Dermis blood vessel endothelial cell (primary cell): ENCODE measurements at places on chromosomes 2 and 18.
A peak's percentile ranks its signal among the peaks of the same experiment; 100 is the strongest.

DNA sequence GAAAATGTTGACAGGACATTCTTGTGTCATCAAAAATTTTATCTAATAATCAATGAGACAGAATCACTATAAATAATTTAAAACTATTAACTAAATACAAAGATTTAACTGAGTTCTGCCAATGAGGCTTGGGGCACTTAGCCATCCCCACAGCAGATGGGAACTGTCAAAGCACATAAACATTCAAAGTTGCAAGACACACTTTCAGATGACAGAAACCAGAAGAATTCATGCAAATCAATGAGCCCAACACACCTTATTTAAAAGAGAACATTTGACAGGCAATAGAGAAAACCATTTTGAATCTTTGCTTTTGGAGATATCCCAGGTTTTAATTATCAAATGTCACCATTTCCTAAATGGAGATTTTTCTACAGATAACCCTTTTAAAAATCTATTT lies 566.2 kb downstream of the IRS1 start:
- DNase-seq, result no peak

DNA sequence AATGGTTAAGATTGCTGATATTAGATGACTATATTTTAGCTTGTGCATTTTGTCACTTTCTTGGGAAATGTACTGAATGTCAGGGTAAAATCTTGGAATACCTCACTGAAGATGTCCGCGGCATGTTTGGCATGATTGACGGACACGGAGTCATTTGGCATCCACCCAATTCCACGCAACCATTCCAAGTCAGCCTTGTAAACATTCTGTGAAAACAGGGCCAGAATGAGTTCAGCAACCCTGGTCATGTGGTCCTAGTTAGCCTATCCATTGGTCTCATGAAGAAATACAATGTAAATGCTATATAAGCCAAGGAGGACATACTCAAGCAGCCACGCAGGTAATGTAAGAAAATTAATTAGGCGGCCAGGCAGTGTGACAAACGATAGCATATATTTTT lies 159.5 kb downstream of the RIF1 start:
- no peak for DNase-seq

- no peak for DNase-seq
These were observed 361.5 kb downstream of the MBD2 start for GRCh38 chr18:53862921-53863320.

DNA sequence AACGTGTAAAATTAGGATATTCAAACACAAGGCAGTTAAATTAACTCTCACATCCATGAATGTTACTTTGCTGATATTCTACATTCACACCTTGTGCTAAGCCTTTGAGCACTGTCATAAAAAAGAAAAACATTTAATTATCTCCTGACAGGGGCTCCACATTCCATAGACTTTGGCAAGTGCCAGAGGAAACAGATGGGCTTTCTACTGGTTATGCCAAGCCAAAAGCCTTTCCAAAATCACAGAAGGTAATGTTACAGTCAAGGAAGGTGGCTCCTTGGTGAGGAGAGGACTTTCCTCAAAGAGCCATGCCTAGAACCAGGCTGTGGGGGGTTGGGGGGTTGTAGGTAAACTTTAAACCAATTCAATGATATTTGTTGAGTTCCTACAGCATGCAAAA lies 12.4 kb downstream of the MYO5B start:
- no peak for DNase-seq

GRCh38 chr2:218383892-218384519 lies 1.9 kb downstream of the SLC11A1 start:
- no peak for DNase-seq

- DNase-seq, result peak; percentile 73
These were observed 151.9 kb downstream of the EPHA4 start for GRCh38 chr2:221420245-221420644.

GRCh38 chr2:223649554-223650533 lies 47.7 kb upstream of the SCG2 start:
- no peak for DNase-seq

GRCh38 chr2:100334929-100335328 lies 12.6 kb upstream of the LONRF2 start:
- no peak for DNase-seq

GRCh38 chr2:161131074-161131680 lies 29.1 kb upstream of the TANK start:
- peak; percentile 73 for DNase-seq
